ENCODE measurements at places on chromosomes 3 and 15.

GRCh38 chr3:134927599-134927998, 132.5 kb downstream of the EPHB1 start:
- no peak for DNase-seq

DNA sequence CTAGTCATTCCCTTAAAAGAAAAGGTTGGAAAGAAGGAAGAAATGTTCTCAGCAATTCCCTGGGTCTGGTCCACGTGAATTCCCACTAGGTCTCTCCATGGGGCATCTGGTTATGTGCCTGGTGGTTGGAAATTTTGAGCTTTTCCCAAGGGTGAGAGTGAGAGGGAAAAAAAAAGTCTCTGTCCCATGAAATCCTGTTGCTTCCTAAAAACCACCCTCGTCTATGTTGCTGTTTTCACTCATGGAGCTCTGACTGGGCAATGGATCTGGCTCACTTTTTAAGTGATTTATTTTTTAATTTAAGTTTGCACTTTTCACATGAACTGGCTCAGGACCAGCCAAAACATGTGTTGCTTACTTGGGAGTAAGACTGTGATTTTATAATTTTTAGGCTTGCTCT, 190.1 kb downstream of the CHST2 start:
- no peak for DNase-seq

GRCh38 chr3:112958811-112959560, 15.9 kb downstream of the CD200R1 start:
- DNase-seq = no peak

- DNase-seq = peak; percentile 91
These were observed 160.4 kb downstream of the CHL1 start for GRCh38 chr3:356952-357351.

GRCh38 chr3:55160241-55160983, 232.6 kb upstream of the LRTM1 start:
- no peak for DNase-seq

DNA sequence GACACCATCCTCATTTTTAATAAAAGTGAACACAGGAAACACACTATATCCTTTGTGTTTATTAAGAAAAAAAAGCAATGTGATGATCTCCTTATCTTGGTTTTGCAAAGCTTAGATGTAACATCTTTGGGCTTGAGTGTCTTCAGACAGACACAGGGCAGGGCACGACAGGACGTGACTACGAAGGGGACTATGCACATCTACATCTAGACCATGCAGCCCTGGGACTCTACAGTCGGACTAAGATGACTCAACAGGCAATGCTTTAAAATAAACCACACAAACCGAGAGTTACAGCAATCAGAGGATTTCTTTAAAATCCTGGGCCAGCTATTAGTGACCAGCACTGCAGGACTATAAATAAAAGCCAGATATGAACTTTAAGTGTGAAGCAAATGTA, 22.8 kb upstream of the TM2D3 start:
- DNase-seq = no peak

GRCh38 chr15:95249524-95249923, 1018.2 kb downstream of the MCTP2 start:
- no peak for DNase-seq

DNA sequence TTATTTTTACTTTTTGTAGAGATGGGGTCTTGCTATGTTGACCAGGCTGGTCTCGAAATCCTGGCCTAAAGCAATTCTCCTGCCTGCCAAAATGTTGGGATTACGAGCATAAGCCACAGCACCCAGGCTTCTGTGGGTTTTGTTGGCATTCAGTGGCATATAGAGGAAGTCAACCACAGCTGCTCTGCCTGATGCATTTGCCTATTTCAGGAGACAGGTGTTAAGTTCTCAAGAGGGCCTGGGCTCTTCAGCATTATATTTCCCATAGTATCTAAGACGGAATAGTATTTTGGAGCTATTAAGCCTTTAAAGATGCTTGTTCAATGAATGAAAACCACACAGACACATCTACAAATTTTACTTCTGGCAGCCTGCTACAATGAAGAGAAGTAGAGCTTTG, 73.5 kb upstream of the CSPG5 start:
- DNase-seq = no peak

GRCh38 chr3:29696311-29696710, 415.4 kb downstream of the RBMS3 start:
- DNase-seq = no peak

DNA sequence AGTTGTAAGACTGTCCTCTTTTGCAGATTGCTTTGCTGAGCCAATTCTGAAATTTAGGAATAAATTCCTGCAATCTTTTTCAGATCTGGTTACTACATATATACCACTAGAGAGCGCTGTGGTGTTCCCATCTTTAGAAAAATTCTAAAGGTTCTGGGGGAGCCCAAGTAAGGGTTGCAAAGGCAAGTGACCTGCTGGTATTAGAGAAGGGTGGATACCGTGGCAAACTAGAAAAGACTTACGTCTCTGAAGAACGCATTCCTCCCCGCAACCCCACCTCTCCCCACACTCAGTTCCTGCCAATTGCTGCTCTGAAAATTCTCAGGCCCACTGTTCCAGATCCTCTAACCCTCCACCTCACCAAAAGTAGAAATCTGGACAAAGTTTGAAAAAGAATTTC, 48.5 kb downstream of the EFHB start:
- DNase-seq = no peak

- no peak for DNase-seq
These were observed 45.0 kb upstream of the SLC6A11 start for GRCh38 chr3:10770981-10771380.

DNA sequence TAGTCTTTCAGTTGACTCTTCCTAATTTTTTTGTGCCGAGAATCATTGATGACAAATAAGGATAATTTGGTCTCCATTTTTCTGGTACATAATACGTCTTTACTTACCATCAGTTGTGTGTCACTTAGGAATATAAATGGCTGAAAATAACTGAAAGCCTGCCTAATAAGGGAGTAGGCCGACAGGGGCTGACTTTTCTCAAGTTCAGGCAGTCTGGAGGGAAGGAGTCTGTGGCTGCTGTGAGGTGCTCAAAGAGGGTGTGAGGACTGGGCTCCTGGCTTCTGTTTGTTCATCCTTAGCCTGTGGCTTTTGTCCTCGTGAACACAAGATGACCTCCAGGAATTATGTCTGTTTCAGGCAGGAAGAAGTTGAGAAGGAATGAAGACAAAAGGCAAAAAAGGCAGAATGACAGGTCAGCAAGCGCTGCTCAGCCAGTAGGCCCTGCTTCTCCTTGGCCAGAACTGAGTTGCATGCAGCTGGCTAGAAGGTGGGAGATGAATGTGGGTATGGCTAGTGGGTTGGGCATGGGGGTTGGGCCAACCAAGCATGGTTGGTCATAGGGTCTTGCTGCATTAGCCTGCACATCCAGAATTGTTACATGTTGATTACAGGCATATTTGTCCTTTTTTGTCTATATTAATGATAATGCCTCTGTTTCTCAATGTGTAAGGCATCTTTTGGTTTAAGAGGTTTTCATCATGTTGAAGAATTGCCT, 29.2 kb downstream of the IGF1R start:
- no peak for DNase-seq

DNA sequence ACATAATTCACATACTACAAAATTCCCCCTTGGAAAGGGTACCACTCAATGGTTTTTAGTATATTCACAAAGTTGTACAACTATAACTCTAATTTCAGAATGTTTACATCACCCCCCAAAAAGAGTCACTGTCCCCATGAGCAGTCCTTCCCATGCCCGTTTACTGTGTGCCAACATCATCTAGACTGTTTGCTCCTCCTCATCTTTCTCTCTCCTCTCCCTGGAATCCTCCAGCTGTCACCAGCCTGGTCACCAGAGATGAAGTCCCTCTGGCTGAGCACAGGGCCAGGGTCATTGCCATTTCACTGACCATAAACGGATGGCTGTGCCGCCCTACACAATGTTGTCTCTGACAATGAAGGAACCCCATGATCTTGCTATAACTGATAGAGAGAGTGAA, 45.2 kb downstream of the C2CD4B start:
- DNase-seq = no peak

GRCh38 chr3:89402051-89402450, 294.6 kb downstream of the EPHA3 start:
- DNase-seq = no peak

DNA sequence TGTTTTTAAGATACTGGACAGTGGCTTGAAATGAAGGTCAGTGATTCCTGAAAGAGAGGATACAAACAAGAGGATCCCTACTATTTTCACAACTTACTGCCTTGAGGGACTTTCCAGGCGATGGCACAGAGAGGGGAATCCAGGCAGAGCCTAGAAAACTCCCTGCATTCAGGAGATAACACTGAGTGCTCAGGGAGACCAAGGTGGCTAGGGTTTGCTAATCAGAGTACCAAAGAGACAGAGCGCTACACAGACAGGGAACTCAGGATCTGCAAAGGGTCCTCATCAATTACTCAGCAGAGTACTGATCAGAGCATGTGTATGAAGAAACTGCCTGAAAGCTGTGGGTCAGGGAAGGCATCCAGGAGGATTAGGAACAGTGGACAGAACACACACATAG, 11.7 kb upstream of the MRPS22 start:
- DNase-seq = no peak

- DNase-seq = no peak
These were observed 29.4 kb downstream of the GOLGB1 start for GRCh38 chr3:121720163-121720562.

- DNase-seq = no peak
These were observed 387.4 kb upstream of the C2CD4B start for GRCh38 chr15:62552444-62552843.

GRCh38 chr3:138950701-138951100, 3.7 kb downstream of the FOXL2NB start:
- DNase-seq = no peak

DNA sequence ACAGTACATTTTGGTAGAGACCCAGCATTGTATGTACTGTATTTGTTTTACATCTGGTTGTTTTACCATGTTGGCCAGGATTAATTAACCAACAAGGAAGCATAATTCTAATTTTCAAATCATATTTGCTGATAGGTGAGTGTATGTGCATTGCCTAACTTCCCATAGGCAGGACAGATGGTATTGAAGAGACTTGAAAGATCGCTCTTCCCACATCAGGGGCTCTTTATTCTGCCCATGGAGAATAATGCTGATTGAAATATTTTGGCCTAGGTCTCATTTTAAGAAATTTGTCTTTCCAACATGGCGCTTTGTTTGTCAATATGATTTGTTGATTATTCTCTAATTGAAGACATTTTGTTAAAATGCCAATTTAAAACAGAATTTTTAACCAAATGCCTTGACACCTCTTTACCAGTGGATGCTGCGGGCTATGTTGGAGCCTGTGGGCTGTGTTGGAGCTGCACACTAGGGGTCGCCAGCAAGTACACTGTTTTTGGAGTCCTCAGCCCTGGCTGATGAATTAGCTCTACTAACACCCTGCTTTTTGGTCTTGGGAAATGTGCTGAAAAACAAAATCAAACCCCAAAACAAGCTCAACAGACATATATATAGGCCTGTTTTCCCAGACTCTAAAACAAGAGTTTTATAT, 5.3 kb downstream of the P2RY12 start:
- no peak for DNase-seq

DNA sequence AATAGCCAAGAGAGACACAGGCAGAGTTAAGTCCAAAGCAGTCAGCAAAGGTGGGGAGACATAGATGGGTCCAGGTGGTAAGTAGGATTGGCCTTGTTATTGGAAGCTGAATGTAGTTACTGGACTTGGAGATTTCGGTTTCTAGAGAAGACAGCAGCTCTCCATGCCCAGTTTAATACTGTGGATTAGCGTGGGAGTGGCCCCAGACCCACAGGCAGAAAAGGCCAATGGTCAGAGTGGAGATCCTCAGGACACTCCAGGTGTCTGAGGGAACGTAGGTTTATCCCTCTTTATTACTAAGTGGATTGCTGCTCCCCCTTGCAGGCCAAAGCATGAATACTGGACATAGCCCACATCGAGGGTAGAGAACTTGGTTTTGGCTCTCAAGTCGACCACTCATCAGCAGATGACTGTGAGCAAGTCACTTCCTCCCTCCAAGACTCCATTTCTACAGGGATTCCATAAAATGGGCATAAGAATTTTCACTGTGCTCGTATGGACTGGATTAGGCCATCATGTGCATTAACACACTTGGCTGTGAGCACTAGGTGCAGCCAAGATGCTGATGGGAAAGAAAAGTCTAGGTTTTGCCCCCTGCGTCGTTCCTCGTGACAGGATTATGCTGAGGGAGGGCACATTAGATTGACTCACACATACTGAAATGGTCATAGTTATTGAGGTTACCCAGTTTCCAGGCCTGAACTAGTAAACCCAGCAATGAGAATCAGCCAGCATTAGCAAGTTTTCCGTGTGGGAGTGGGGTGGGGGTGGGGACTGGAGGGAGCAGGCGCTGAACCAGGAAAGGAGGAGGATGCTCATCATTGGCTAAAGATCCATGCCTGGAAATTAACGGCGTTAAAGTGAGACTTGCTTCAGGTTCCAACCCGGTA, 225.2 kb upstream of the TPRG1 start:
- no peak for DNase-seq

DNA sequence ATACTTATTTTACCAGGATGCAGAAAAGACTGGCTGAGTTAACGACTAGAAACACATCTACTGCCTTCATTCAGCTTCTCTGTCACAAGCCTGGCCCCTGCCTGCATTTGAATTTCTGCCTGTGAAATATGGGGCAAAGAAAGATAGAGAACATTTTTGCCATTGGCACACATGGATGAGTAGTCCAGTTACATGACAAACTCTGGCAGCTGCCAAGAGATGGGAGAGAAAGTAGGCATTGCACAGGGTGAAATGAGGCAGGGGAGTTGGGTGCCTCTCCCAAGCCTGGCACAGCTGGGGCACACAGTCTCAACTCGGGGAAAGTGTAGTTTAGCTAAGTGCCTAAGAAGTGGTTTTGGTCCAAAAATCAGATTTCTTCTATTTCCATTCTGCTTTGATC, 24.0 kb downstream of the ANXA2 start:
- DNase-seq = no peak

GRCh38 chr15:67165254-67166253, 88.9 kb downstream of the AAGAB start:
- no peak for DNase-seq

- DNase-seq = no peak
These were observed 387.0 kb upstream of the PROK2 start for GRCh38 chr3:72171946-72172345.

- DNase-seq = no peak
These were observed 34.3 kb downstream of the ZMAT3 start for GRCh38 chr3:179037351-179037750.

DNA sequence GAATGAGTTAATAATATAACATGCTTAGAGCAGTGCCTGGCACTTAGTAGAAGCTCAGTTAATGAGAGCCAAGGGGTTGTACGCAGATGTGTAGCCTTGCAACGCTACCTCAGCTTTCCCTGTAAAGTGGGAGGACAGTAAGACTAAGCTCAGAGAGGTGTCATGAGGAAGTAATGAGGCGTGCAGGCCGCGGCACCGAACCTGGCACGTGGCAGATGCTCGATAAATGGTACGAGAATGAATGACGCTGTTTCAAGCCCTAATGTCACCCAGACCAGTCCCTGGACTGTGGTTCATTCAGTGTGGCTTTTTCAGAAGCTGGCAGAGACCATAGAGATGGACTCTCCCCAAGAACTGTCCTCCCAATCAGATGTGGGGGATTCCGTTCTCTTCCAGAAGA, 21.2 kb downstream of the GRIP2 start:
- no peak for DNase-seq

GRCh38 chr15:40340740-40341400, at the start of gene CCDC9B:
Gene CCDC9B (minus strand): TSS chr15:40340939. CDS start chr15:40340819, 120 bp downstream.
- DNase-seq = peak; percentile 68

GRCh38 chr3:197495059-197495455, 60.7 kb downstream of the BDH1 start:
- no peak for DNase-seq

- no peak for DNase-seq
These were observed 196.7 kb downstream of the PLCH1 start for GRCh38 chr3:155548195-155548594.

Measured in LNCaP clone FGC (cell line).